ENCODE measurements at places on chromosomes 11 and 22.

GRCh38 chr22:31561238-31561887, 65.0 kb downstream of the SFI1 start:
- DNase-seq: no peak

GRCh38 chr11:118909619-118910308, 16.0 kb downstream of the BCL9L start:
- no peak for DNase-seq

GRCh38 chr11:13205486-13205885, 72.1 kb upstream of the BMAL1 start:
- DNase-seq: no peak

- DNase-seq: no peak
These were observed 197.2 kb upstream of the ANO3 start for GRCh38 chr11:26134481-26135355.

- no peak for DNase-seq
These were observed 22.6 kb upstream of the E2F8 start for GRCh38 chr11:19263333-19263732.
